Stimulated activated naive CD4-positive, alpha-beta T cell treated with Interleukin-2 at 50 U/mL for 16 hours (primary cell): ENCODE measurements at places on chromosomes 1 and 21.
A peak's percentile ranks its signal among the peaks of the same experiment; 100 is the strongest.

- no peak for DNase-seq
Observed at GRCh38 chr1:226656201-226656600, 82.9 kb downstream of the ITPKB start.

DNA sequence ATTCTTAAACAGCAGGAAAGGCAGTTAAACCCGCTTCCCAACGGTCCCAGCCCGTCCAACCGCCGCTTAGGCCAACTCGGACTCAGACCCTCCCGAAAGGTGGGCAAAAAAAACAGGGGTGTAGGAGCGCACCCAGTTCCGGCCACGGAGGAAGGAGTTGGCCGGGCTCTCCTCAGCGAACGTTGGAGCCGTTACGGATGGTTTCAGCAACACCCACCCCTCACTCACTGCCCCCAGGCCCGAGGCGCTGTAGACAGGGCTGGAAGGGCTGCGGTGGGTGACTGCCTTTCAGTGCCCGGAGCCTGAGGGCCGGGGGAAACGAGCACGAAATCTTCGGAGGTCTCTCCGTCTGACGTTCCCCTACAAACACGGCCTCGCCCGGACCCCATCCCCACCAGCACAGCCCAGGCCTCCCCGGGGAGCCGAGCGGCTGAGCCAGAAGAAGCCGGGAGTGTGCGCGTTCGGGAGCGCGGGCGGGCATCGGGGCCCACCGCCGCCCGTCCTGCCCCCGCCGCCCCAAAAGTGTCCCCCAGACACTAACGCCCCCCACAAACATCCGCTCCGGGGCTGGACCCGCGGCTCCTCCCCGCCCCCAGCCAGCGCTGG is 1.3 kb downstream of the KDM5B start:
- DNase-seq: no peak

DNA sequence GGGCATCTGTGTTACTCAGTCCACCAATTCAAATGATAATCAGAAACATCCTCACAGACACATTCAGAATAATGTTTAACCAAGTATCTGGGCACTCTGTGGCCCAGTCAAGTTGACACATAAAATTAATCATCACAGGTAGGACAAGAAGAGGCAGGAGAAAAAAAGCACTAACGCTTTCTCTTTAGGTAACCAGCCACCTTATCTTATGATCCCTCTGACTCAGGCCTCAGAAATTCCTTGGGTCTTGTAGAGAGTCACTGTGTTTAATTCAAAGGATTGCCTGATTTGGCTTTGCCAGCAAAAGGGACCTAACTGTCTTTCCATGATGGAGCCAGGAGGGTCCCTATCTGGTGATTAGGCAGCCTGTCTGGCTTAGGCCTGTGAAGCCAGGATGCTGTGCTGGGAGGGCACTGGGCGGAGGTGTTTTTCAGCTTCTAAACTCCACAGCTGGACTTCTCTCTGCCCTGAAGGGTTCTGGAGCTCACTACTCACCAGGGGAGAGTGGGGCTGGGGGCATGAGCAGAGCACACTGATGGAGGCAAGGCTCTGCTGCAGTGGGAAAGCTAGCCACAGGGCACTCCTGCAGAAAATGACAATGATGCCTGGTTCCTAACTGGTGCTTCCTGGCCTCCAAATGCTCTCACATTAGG is 36.4 kb upstream of the STUM start:
- DNase-seq: no peak

- peak; percentile 64 for DNase-seq
Observed at GRCh38 chr1:13702425-13703127, 2.6 kb downstream of the PRDM2 start.

DNA sequence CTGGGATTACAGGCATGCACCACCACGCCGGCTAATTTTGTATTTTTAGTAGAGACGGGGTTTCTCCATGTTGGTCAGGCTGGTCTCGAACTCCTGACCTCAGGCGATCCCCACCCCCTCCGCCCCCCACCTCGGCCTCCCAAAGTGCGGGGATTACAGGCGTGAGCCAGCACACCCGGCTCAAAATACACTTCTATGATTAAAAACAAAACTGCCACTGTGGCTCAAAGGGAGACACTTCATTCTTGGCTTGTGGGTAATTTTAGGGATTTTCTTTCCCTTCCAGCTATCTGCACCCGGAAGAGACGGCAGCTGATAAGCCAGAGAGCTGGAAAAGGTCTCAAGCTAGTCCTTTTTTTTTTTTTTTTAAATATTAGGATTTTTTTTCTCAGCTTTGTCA is 24.5 kb downstream of the TMPRSS2 start:
- no peak for DNase-seq

GRCh38 chr21:32119811-32120210 is 159.0 kb downstream of the MIS18A start:
- DNase-seq: no peak

DNA sequence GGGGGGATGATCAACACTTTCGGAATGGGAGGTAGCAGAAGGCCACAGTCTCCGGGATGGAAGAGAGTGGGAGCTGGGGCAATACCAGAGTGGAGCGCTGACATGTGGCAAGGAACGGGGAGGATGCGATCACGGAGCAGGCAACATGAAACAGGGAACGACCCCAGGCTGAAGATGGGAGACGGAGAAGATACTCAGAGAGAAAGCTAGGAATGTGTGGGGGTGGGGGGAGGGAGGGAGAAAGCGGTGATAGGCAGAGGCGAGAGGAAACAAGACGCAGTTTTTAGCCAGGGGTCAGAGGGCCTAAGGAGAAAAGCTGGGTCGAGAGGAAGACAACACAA is 577 bp downstream of the RAB3GAP2 start:
- no peak for DNase-seq

DNA sequence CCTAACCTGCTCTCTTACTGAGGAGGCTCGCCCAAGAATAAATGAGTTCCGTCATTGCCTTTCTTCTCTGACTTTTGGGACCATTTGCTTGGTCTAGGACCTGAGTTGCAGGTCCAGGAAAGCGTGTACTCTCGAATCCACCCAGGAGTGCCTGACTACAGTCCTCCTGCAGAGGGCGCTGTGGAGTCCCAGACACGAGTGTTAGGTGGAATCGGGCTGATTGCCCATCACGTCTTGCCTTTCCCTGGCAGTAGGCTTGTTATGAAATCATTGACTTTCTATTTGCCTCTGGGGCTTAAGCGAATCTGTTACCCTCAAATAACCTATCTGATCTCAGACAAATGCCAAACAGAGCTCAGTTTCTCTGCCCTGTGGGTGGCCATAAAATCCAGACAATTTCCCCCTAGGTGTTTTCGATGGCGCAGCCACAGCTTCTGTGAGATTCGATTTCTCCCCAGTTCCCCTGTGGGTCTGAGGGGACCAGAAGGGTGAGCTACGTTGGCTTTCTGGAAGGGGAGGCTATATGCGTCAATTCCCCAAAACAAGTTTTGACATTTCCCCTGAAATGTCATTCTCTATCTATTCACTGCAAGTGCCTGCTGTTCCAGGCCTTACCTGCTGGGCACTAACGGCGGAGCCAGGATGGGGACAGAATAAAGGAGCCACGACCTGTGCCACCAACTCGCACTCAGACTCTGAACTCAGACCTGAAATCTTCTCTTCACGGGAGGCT is at the start of gene IL20:
Gene IL20, plus strand, starts transcription at position 685 of the 733 bp plus-strand sequence. CDS start 230 bp downstream, outside the sequence.
- peak; percentile 76 for DNase-seq

DNA sequence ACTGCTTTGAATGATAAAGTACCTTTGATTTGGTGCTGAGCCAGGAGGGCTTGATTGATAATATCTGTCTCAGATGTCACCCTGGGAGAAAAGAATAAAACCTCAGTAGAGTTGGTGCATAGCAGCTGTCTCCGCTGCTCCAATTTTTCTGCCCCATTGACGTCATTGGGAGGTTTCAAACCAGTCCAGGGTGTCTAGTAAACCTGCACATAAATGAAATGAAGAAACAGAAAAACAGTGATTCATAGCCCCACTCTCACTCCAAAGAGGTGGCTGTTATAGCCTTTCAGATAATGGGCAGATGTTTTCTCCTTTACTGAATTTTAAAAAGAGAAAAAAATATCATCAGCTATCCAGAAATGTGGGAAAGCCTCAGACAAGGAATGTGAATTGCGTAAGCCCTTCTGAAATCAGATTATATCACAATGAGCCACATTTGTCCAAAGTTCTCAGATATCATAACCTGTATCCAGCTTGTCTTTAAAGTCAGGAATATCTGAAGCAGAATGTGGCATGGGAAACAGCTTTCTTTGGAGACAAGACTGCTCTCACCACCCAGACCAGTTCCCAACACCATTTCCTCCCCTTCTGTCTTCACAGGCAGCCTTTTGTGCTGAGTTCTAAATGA is 351.3 kb upstream of the SGIP1 start:
- no peak for DNase-seq

- no peak for DNase-seq
Observed at GRCh38 chr1:88302843-88303486, 381.1 kb upstream of the PKN2 start.

GRCh38 chr1:238281418-238281817 is 390.7 kb upstream of the ZP4 start:
- DNase-seq: no peak

- no peak for DNase-seq
Observed at GRCh38 chr1:151134991-151135390, 11.4 kb downstream of the SEMA6C start.

DNA sequence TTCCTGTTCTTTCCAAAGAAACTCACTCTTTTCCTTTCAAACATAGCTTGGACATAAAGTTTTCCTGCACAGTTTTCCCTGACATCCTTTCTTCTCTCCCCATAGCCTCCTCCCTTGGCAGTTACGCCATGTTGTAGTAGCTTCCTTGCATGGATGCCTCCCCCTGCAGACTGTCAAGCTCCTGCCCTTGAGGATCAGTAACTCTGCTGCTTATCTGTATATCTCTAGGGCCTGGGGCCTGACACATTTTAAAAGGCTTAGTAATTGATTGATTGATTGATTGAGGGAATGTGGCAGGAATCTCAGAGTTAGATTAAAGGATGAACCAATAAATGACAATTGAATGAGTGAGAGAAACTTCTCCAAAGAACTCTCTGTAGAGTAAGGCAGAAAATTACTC is 143.7 kb downstream of the NEK7 start:
- no peak for DNase-seq

- DNase-seq: peak; percentile 35
Observed at GRCh38 chr1:155174324-155175280, 953 bp downstream of the TRIM46 start.

GRCh38 chr1:86912281-86912900 is 1.5 kb downstream of the SELENOF start:
- no peak for DNase-seq

DNA sequence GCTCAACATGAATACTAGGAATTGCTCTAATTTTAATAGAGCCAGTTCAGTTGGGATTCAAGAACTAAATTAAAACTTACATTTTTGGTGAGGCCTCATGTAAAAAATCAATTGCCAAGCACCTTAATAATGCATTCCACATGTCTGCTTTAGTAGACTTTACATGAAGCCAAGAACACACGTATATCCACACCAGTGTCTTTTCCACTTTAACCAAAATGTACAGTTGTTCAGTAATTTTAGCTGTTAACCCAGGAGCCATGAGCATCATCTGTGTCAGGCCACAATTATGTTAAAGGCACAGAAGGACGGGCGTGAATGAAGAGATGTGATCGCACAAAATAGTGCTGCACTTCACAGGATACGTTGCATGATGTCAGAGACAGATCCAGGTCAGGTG is 136.7 kb downstream of the TLR5 start:
- no peak for DNase-seq

GRCh38 chr1:90012300-90012699 is 17.4 kb downstream of the ZNF326 start:
- DNase-seq: no peak

GRCh38 chr1:1116701-1117468 is 996 bp upstream of the C1orf159 start:
- no peak for DNase-seq

GRCh38 chr1:239792157-239792556 is 299.5 kb upstream of the FMN2 start:
- no peak for DNase-seq

DNA sequence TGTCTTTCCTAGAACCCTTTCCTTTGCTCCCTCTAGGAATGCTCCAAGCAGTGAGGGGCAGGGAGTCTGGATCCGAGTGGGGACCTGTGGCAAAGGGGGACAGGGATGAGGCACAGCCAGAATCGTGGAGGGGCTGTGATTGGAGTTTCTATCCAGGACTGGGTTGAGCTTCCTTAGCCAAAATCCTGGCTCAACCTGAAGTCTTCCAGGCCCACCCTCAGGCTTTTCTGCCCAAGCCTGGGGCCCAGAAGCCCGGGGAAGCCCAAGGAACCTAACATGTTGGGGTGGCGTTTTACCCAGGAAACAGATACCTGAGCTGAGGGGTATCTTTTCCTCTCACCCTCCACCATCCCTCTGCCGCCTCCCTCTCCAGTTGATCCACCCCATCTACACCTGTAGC is 5.4 kb downstream of the MYOG start:
- DNase-seq: no peak

- DNase-seq: no peak
Observed at GRCh38 chr1:109816175-109816811, 52.6 kb upstream of the EPS8L3 start.

GRCh38 chr1:181416268-181416860 is 67.0 kb upstream of the CACNA1E start:
- DNase-seq: no peak

- no peak for DNase-seq
Observed at GRCh38 chr1:29291756-29292155, 55.4 kb downstream of the PTPRU start.

DNA sequence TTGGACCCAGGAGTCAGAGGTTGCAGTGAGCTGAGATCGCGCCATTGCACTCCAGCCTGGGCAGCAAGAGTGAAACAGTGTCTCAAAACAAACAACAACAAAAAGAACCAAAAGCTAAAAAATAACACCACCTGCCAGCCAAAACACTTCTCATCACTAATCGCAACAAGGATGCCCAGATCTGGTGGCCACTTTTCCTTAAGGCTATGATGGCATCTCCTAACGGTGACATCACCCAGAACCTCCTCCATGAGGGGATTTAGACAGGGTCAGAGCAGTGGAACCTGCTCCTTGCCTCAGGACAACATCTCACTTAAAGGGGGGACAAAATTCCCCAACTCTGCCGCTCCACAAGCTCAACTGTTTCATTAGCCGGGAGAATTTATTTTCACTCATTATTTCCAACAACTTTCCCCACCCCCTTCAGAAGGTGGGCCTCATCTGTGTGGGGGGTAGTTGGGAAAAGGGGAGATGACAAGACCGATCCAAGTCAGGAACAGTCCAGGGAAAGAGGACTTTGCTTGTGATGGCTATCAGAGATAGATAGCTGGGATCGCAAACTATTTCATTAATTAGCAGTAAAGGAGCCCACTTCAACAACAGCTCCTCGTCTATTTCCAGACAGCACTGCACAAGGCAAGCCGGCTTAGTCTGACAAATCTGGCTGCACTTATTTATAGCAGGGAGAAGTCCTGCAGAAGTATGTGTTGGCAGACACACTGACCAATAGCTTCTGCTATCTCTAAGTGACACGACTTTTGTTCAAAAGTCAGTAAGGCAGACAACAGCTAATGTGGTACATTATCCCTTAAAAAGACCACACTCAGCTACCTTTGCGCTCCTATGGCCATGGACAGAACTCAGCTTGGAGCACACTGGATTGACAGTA is 2.6 kb downstream of the PABPC4 start:
- DNase-seq: no peak
